CD4-positive, alpha-beta T cell treated with Interleukin-2 at 100 ng/mL for 4 hours (primary cell): ENCODE measurements at places on chromosomes 5 and 9.

DNA sequence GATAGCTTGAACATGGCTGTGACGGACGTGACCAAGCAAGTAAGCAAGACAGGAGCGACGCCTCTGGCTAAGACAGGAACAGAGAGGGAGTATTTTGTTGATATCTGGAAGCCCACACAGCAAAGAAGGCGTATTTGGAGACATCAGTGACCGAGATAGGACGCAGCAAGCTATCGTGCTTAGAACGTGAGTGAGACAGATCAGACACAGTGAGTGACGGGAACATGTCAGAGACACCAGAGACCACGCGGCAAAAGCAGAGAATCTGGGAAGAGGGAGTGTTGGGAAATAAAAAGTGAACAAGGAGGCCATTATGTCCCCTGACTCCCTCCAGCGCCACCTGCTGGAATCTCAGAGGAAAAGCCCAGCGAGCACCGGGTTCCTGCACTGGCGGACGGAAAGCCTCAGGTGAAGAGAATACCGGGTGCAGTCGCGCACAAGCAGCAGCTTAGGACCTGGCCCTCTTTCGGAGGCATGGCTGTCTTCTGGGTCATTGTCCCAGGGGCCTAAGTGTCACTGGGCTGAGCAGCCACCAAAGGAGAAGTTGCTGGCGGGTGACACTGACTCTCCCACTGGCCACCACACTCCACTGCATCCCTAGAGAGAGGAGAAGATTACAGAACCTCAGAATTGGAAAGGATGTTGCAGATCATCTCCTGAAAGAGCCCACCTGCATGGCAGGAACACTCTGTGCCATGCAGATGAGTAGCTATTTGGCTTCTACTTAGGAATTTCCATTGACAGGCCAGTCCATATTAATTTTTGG lies 99.1 kb downstream of the FBXO38 start:
- peak; percentile 51 for DNase-seq

GRCh38 chr9:129102791-129103594 lies 7.6 kb downstream of the CRAT start:
- DNase-seq: no peak

DNA sequence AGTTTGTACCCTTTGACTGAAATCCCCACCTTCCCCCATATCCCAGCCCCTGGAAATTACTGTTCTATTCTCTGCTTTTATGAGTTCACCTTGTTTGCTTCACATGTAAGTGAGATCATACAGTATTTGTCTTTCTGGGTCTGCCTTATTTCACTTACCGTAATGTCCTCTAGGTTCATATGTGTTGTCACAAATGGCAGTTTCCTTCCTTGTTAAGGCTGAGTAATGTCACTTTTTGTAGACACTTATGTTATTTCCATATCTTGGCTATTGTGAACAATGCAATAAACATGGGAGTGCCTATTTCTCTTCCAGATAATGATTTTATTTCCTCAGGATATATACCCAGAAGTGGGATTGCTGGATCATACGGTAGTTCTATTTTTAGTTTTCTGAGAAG lies 272.3 kb downstream of the MRPS30 start:
- no peak for DNase-seq

DNA sequence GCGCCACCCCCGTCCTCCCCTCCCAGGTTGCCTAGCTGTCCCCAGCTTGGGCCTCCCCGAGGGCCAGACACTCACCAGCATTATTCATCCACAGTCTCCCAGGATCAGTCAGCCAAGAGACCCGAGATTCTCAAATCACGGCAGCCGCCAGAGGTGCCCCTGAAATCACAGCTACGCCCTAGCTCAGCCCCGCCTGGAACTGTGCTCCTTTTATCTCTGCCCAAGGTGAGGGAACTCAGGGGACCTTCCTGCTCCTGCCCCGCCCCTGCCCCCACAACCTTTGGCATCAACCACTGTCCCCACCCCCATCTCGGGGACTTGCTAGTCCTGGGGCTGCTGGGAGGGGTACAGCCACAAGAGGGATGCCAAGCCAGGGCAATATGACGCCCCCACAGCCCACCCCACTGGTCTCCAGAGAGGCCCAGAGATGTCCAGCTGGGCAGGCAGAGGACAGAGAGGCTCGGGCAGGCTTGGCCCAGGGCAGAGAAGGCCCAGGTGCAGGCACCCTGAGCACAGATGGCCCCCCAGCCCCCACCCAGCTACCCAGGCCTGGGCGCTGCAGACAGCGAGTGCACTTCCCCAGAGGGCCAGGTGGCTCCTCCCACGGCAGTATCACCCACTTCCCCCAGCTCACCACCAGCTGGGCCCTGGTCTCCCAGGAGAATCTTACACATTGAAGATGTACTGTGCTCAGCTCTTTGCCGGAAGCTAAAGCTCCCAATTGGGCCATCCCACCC lies at the start of gene FUT7:
TSS of gene FUT7 (minus strand) at position 185 of the 737 bp plus-strand sequence. CDS start at position 88, 97 bp downstream.
- peak; percentile 33 for DNase-seq

- DNase-seq: no peak
These were observed 68.9 kb downstream of the COL27A1 start for GRCh38 chr9:114224247-114224610.

- no peak for DNase-seq
These were observed 19.5 kb upstream of the TMEM174 start for GRCh38 chr5:73153513-73153912.

DNA sequence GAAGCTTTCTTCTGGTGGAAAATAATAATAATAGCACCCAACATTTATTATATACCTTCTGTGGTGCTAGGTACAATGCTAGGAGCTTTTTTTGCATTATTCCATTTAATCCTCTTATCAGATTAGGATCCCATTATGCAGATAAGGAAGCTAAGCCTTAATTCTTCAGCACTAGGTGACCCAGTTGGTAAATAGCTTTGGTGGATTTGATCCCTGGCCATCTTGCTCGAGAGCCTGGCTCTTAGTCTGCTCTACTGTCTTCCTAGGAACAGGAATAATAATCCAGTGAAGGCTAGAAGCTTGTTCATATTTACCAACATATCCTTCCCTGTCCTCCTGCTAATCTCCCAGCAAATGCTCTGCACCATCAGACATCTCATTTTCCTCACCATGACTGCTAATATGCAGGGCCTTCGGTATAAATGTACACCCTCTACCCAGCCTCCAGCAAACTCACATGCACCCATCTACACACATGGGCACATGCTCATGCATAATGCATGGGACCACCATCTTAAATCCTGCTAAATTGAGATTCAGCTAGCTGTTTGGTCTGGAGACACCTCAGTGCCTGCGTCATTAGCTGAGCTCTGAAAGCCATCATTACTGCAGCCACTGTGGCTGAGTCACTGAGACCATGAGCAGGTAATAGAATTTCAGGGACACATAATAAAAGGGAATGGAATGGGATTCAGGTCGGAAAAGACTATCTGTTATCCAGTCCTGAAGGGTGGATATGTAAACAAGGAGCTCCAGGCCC lies 87.5 kb downstream of the TRIM32 start:
- DNase-seq: no peak

DNA sequence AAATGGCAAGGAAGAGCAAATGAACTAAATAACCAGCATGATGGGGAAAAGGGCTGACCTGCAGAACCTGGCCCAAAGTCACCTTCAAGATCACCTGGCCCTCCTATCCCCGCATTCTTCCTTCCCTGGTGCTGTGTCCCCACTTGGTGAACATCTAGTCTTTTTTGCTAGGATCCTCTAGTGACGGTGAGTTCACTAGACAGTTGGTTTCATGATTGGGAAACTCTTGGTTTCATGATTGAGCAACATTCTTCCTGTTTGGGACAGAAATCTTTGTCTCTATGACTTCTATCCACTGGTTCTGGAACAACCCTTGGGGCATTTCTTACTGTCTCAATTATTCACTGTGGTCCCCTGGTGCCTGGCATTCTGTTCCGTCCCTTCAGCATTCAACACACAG lies 50.2 kb upstream of the DAB2IP start:
- no peak for DNase-seq

DNA sequence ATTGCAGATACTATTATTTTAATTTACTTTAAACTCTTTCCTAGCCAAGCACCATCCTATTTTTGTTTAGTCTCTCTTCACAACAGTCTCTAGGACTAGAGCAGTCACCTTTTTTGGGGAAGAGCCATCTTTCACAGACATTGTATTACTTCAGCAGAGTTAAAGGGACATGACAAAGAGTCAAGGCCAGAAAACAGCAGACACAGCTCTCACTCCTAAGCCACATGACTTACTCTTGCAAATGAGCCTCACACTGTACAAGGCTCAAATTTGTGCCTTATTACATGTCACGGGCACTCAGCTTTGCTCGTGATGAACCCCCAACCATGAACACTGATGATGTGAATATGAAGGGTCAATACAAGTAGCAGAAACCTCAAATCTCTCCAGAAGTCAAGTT lies 104.3 kb downstream of the ZNF608 start:
- DNase-seq: no peak

GRCh38 chr9:19967888-19968459 lies 179.1 kb upstream of the SLC24A2 start:
- DNase-seq: no peak

DNA sequence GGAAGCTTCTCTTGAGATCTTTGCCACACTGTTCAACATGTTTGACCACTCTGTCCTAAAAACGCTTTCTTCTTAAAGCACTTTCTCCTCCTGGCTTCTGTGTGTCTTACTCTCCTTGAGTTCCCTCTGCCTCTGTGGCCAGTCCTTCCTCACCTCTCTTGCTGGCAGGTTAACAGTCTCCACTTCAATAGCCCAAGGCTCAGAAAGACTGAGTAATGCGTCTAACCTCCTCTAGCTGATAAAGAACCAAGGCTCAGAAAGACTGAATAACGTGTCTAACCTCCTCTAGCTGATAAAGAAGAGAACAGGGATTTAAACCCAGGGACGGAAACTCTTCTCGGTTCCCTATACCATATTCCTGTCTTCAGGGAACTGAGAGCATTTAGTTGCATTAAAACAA lies 205.2 kb downstream of the AOPEP start:
- DNase-seq: no peak

DNA sequence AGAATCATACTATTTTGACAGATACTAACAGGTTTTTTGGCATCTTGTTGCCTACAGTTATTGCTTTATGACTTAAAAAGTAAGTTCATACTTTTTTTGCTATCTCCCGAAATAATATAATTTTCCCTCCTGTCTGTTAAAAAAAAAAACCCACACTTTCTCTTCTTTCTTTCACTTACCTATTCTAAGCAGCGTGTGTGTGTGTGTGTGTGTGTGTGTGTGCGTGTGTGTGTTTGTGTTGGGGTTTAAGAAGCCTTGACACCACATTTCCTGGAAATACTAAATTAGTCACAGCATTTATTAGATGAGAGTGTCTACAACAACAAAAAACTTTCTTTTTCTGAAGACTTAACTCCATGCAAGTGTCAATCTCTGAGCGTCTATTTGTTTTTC lies 12.4 kb downstream of the TNFAIP8 start:
- DNase-seq: peak; percentile 87

DNA sequence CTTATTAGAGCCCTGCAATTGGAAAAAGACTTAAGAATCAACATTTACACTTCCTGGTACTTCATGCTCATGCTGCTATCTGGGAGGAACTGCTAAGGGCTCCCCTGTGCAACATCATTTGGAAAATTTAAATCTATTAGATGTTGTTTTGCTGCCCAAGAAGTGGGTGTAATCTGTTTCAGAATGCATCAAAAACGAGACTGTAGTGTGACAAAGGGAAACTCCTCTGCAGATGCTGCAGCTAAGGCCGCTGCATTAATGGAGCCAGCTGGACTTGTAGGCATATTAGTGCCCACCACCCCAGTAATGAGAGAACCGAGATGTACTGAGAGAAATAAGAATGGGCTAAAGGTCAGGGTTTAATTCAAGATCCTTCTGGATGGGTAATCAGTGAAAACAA lies 11.1 kb upstream of the PAIP1 start:
- DNase-seq: no peak

- DNase-seq: no peak
These were observed 54.4 kb upstream of the SH3PXD2B start for GRCh38 chr5:172508471-172509404.

DNA sequence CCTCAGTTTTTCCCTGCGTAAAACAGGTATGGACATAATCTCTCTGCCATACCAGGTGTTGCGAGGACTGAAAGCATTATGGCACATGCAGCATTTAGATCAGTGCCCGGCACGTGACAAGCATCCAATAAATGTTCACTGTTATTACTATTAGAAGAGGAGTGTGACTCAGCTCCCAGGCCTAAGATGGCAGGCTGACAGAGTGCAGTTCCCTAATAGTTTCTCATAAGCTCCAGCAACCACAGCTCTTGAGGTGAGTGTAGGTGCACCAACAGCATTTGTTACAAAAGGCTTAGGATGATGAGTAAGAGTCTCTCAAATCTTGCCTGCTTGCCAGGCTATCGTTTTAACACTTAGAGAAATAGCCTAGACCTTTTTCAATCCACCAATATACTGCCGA lies 28.9 kb upstream of the GLIS3 start:
- no peak for DNase-seq

DNA sequence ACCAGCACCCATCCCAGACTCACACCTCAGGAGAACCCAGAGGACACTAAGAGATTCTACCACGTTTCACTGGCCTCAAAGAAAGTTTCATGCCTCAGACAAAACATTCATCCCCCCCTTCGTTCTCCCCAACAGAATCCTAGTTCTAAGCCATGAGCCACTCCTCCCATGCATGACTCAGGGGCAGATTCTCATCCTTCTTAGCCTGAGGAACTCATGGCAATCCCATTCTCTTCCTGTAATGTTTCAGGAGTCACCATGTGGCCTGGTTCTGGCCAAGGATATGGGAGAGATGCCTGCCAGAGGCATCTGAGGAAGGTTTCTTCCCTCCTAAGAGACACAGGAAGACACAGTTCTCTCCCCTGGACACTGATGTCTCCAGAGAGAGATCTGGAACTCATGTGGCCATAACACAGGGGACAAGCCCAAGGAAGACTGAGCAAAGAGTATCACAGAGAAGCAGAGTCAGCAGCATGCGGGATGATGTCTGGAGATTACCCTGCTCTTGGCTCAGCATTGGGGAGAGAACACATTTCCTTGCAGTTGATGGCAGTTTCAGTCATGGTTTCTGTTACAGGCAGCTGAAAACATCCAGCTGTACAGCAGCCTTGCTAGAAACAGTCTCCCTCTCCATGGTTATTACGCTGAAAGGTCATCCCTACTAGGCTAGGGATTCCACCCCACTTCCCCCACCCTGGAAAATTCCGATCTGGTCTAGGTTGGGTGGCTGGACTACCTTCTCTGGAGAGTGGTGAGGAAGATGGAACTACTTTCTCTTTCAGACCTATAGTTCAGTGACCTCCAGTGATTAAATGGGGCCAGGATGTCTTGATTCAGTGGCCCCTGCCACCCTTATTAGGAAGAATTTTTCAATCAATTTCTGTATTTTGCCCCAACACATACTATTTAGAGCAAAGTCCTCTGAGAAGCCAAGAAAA lies 115.4 kb downstream of the ZNF608 start:
- DNase-seq: no peak
